ENCODE measurements at places on chromosomes 3 and 15. TPM values are rescaled to one million over a fixed set of nuclear protein-coding genes. Genes with fewer than 3 reads are reported as not detected.

DNA sequence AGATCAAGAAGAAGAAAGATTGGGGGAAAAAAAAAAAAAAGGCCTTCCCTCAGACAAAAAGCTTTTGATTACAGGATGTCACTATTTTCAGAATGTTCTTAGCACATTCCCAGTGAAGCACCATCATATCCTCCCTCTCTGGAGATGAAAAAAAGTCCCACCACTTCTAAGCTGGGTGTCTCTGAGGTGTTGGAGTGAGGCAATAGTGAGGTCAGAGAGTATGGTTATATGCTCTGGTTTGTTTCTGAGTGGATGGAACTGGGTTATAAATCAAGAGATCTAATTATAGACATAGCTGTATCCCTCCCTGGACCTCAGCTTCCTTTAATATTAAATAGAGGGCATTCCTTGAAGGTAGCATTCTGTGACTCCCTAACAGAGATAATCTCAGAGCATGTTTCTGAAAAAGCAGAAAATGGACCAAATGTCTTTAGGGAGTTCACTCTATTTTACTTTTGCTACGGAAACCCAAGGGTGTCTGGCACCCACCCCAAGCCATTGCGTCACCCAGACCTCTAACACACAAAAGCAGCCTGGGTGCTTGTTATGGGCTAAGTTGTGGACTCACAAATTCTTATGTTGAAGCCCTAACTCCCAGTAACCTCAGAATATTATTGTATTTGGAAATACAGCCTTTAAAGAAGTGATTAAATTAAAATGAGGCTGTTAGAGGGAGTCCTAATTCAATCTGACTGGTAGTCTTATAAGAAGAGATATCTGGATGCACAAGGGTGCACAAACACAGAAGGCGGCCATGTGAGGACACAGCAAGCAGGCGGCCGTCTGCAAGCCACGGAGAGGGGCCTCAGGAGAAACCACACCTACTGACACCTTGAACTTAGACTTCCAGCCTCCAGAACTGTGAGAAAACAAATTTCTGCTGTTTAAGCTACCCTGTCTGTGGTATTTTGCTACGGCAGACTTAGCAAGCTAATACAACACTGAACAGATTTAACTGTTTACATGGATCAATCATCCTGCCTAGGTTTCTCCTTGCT lies 81.5 kb downstream of the MB21D2 start:
- no peak for DNase-seq

DNA sequence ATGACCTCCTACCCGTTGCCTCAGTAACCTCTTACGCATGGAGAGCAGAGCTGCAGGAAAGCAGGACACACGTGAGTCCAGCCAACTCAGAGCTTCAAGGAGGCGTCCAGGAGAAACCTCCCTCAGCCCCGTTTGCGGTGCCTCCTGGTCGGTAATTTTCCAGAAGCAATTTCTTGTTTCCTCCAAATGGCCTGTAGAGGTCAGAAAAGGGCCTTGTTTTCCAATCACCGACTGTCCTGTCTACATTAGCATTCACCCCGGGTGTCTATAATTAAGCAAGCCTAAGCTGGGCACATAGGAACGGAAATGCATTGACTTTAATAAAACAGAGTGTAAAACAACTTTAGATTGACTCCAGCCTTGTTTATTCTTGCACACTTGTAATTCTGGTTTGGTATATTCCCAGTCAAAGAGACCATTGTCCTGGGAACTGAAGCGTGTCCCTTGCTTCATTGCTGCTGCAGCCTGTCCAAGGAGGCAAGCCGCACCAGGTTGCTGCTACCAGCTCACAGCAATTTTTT lies 836.2 kb downstream of the AGBL1 start:
- DNase-seq = peak; percentile 79

GRCh38 chr3:58578873-58579272 lies 1.7 kb upstream of the FAM107A start:
- no peak for DNase-seq

GRCh38 chr3:4928277-4928789 lies 50.9 kb upstream of the BHLHE40 start:
- no peak for DNase-seq

DNA sequence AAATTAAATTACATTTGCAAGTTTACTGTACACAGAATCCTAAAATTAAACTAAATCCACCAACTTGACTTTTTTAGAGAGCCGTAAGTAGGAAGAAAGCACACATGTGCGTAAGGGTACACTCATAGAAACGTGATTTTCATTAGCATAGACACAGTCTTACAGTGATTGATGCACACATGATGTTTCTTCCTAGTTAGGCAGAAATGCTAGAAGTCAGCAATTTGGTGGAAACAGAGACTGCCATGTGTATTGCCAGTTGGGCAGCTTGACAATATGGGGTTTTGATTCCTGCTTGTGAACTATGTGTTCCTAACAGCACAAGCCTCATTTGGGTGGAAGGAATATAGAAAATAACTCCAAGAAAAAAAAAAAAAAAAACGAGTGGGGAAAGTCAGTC lies 878.5 kb downstream of the ROBO1 start:
- DNase-seq = no peak

GABPB1 gene
- 36.1 TPM for total RNA-seq

CACNA2D3 gene
- 2.5 TPM for total RNA-seq

IL17RE gene
- total RNA-seq = 4.8 TPM

Data from tongue (tissue), 3 donors.